CMK (cell line): ENCODE measurements at places on chromosomes 4 and X.

- no peak for DNase-seq
Observed at GRCh38 chr4:13511101-13511500, 27.0 kb upstream of the RAB28 start.

GRCh38 chrX:11566789-11567188, 98.9 kb downstream of the ARHGAP6 start:
- no peak for DNase-seq

DNA sequence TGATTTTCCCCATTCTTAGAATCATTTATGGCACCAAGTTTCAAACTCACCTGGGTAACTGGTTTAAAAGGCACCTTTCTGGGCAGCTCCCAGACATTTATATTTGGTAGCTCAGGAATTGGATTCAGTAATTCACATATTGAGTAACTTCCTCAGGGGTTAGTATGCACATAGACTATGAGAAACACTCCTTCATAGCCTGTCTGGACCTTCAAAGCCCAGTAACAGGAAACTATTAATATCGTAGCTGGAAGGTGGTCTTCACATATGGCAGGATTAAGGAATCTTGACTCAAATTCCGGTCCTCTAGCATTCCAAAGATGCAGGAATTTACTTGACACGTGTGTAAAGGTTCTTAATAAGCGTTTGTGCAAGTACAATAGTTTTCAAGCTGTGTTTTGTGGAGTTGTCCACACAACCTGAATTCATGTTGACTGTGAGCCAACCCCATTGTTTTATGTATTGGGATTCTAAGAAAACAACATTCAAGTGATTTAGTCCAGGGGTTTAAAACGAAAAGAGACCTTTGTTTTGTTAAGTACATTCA, 78.4 kb downstream of the PLS3 start:
- DNase-seq: no peak

GRCh38 chrX:110259117-110259516, 58.8 kb downstream of the AMMECR1 start:
- DNase-seq: no peak

DNA sequence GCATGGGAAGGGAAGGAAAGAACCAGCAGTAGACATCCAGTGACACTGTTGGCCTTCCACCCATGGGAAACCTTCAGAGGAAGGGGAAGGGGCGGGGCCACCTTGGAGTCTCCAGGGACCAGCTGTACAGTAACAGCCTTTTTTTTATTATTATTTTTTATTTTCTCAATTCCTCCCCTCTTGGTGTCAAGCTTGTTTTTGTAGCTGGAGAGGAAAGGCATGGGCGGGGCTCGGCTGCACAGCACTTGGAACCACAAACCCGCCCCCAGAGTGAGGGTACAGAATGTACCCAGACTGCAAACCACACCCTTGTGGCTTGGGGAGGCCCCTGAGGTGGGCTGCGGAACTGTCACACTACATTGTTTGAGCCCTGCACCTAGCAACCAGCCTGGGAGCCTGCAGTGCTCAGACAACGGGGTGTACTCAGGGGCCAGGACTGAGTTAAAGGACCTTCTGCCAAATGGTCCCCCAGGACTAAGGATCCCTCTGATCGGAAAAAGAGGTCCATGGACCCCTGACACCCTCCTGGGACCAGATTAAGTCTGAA, 45.7 kb downstream of the PRPS1 start:
- DNase-seq: peak; percentile 84

- DNase-seq: no peak
Observed at GRCh38 chr4:40305328-40306170, 29.6 kb upstream of the CHRNA9 start.

- DNase-seq: no peak
Observed at GRCh38 chrX:100926453-100926852, 2.3 kb downstream of the XKRX start.

DNA sequence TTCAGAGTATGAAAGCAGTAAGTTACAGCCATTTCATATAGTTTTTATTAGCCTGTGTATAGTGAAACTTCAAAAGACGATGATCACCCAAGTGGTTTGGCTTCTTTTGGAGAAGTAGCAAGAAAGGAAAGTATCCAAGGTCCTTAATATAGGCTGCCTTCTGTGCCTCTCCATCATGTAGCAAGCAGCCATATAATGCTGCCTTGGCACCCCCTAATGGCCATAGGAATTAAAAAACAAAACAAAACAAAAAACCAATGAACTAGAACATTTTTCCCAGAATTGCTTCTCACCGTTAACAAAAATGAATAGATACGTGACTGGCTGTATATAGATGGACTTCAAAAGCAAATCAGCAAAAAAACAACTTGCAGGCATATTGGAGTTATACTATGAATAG, 18.9 kb downstream of the LAMP2 start:
- DNase-seq: no peak

- DNase-seq: no peak
Observed at GRCh38 chr4:22091352-22091717, 142.8 kb upstream of the KCNIP4 start.

DNA sequence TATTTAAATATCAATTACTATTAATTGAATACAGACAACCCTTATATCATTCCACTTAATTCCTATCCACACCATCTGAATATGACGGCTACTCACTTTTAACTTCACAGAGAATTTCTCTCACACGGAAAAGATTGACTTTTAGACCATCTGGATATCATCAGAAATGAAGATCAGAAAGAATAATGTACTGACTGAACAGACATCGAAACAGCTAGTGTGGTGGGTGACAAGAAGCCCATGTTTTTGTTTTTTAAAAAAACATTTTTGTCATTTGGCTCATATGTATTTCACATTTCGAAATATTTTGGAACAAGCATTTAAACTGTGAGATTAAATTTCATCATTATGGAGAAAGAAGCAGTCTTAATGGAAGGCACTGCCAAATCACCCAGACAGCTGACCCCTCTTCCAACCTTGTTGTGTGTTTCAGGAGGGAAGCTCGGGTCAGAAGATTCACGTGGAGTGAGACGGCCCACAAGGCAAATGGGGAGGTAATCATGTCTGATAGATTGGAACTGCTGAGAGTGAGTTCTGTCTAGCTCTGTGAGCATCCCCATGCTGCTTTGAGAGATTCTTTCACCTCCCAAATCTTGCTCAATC, 204.2 kb upstream of the RASGEF1B start:
- DNase-seq: no peak

- DNase-seq: no peak
Observed at GRCh38 chrX:20594985-20595384, 328.3 kb upstream of the RPS6KA3 start.

DNA sequence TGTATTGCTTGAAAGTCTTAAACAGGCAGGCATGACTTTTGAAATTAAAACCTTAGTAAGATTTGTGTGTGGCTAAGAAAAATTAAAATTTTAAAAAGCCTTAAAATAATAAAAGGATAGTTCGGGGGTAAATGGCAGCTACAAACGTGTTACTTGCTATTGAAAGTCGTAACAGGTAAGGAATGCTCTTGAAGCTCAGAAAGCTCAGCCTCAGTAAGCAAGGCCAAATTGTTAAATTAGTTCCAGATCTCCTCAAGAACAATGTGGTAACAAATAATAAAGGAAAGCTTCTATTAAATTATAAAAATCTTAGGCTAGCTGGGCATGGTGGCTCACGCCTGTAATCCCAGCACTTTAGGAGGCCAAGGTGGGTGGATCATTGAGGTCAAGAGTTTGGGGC, 25.5 kb downstream of the PRMT9 start:
- no peak for DNase-seq

DNA sequence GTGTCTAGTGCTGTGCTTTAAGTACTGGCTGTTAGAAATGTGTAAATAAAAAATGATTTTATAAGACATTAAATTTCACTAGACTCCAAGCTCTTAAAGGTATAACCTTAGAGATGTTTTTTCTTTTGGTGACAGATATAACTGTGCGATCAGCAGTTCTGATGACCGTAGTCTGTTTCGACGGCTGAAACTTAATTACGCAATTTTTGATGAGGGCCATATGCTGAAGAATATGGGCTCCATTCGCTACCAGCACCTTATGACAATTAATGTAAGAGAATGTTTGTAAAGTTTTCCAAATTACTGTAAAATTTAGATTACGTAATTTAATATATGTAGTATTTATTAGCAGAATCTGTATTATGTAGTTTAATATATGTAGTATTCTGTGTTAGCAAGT, 66.4 kb downstream of the HPGDS start:
- no peak for DNase-seq

GRCh38 chr4:81914623-81915022, 442.9 kb upstream of the RASGEF1B start:
- DNase-seq: no peak

- no peak for DNase-seq
Observed at GRCh38 chrX:103092942-103093341, at the start of gene NXF3. Gene NXF3, minus strand, starts transcription at chrX:103093143. Its CDS starts 120 bp downstream, at chrX:103093023.

DNA sequence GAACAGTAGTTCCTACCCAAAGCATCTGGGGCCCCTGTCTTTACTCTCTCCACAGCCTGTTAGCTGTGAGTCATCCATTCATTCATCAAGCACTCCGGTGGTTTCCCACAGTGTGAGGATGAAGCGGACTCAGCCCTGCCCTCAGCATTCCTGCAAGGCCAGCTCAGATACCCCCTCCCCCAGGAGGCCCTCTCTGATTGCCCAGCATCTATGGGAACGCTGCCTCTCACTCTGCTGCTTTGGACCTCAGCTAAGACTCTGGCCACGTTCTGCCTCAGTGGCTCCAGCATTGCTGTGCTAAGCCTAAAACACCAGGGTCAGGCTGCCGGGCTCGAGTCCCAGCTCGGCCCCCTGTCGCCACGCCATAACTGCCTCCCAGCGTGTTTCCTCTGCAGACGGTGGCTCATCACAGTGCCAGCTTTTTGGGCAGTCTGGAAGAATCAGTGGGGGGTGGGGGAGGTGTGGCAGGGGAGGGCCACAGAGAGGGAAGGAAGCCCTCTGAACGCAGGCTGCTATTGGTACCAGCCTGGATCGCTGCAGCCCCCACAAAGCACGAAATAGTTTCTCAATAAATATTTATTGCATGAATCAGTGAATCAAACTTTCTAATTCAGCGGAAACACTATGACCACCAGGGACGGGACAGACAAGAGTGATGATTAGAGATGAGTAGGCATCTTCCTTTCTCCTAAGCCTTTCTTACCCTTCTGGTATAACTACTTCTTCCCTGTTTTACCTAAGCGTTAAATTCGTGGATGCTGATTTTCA, 74.4 kb downstream of the SORCS2 start:
- DNase-seq: no peak

- no peak for DNase-seq
Observed at GRCh38 chrX:42366181-42366580, 411.8 kb downstream of the PPP1R2C start.

- no peak for DNase-seq
Observed at GRCh38 chr4:14111730-14112181, 484.2 kb upstream of the BOD1L1 start.

DNA sequence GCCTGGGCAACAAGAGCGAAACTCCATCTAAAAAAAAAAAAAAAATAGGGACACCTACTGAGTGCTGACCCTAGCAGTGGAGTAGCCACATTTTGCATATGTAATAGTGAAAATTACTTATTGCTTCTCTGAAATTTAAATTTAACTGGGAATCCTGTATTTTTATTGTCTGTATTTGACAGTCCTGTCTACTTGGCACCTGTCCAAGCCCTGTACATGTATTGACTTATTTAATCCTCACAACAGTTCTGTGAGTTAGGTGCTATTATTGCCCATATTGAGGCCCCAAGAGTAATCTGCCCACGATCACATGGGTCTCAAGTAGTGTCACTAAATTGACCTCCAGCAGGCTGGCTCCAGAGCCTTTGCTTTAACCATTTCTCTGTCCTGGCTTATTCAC, 81.6 kb downstream of the WDR19 start:
- DNase-seq: no peak

DNA sequence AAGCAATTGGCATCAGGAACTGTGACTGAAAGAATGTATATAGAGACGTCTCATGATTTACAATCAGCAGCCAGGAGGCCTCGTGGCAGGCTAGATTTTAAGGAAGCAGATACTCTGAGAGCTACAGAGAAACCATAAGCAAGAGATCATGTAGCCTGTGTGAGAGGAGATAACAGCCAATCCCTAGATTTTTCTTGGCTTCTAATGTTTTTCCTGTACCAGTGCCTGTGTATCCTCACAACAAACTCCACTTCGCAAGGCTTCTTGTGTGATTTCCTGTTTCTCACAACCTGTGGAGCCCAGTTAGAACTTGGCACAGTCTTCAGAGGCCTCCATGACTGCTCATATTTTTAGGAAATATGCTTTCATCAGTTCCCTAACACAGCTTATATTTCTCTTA, 147.9 kb downstream of the PTCHD1 start:
- DNase-seq: no peak

- no peak for DNase-seq
Observed at GRCh38 chr4:147059064-147059731, 113.5 kb upstream of the TTC29 start.

DNA sequence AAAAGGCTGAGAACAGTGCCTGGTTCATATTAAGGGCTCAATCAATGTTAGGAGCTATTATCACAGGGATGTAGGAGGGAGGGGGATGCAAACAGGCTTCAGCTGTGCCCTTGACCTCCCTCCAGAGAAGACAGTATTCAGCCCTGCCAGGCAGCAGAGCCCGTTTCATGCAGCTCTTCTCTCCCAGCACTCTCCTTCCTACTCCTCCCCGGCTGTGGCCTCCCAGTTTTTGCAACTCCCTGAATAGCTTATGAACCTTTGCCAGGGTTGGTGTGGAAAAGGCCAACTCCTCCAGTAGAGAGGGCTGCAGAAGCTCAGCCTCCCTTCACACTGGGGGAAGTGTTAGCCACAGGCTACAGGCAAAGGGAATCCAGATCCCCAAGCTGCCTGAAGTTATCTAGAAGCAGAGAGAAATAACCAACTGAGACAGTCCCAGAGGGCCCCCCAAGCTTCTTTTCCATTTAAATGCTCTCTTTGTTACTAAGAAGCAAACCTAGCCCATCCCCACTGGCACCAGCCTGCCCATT, 31.7 kb upstream of the APLN start:
- DNase-seq: no peak

GRCh38 chr4:3201718-3202702, 46.9 kb upstream of the MSANTD1 start:
- DNase-seq: peak; percentile 18

- no peak for DNase-seq
Observed at GRCh38 chrX:116694046-116694445, 231.3 kb upstream of the CT83 start.

GRCh38 chrX:130267956-130268448, 697 bp downstream of the ZNF280C start:
- DNase-seq: no peak

GRCh38 chrX:38086451-38087215, 80.3 kb downstream of the SYTL5 start:
- no peak for DNase-seq

- peak; percentile 12 for DNase-seq
Observed at GRCh38 chrX:53511322-53511721, 77.2 kb upstream of the HSD17B10 start.

DNA sequence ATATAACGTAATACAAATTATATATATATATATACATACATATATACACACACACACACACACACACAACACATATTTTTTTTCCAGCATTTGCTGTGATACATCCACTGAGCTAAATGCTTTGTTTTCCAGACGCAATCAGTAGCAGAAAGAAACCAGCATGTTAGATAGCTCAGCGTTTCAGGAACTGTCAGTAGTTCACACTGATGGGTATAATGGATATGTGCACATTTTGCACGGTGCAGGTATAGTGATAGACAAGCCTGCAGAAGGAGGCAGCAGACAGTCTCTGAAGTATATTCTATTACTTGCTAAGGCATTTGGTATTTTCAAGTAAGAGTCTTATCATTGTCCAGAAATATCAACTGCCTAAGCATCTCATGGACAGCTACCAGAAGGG, 741.6 kb upstream of the HS3ST1 start:
- no peak for DNase-seq
